ENCODE measurements at places on chromosomes 3 and 15.

GRCh38 chr15:66939451-66940023 is 125.9 kb upstream of the SMAD3 start:
- DNase-seq = no peak

DNA sequence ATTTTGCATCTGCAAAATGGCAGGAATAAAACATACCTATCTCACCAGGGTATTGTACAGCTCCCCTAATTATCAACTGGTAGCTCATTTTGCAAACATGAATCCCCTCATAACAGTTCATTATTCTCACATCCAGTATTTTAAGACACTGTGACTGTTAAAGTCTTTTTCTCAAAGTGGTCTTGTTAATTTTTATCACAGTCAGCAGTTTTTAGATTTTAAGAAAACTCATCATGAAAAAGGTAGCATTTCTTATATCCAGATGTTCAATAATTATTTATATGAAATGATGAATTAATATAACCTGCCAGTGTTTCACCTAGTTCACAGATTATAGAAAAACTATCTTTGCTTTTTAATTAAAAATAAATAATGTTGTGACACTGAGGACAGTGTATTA is 354.9 kb upstream of the ARL6 start:
- DNase-seq = no peak

GRCh38 chr3:111714305-111714704 is 119.2 kb upstream of the ZBED2 start:
- DNase-seq = peak; percentile 40

DNA sequence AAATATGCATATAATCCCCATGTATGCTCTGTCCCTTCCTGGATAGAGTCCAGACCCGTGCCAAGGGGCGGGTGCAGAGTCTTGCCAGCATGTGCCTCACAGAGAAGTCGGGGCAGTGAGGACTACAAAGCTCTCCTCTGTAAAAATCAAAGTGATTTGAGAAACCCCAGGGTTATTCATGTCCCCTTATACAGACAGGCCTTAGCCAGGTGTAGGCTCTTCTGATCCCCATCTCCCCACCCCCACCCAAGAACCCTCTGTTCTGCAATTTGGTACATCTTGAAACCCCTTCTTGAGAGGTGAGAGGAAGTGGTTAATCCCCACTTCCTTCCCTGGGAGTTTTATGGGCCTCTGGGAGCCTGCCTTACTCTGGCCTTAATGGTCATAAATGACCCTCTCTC is 24.7 kb downstream of the TRIM71 start:
- DNase-seq = no peak

DNA sequence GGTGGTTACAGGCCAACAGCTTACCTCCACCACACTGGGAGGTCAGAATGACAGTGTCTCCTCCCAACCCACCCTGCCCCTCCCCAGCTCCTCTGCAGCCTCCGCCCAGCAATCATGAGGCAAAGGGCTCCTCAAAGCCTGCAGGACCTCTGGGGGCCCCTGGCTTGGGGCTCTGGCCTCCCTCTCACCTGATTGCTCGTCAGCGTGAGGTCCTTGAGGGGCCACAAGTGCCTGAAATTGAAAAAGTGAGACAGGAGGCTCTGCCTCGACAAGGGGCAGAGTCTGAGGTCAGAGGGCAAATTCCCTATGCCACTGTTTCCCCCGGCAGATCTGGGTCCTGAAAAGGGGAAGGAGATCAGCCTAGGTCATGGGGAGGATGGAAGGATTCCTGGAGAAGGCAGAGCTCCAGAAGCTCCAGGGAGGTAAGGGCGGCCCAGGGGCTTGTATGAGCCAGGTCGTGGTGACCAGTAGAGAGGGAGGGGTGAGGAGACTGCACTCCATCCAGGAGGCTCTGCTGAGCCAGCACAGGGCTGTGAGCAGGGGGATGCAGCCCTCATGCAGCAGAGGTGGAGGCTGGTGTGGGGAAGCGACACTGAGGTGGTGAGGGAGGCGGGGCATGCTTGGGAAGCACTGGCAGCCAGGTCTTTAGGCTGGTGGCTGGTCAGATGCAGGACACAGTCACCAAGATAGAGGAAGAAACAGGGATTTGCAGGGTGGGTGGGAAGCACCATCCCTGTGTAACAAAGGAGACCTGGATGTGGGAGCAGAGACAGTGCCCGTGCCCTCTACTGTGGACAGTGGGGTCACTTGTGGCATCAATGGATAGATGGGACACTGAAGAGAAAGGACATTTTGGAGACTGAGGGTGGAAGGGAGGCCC is 20.1 kb downstream of the ALS2CL start:
- no peak for DNase-seq

DNA sequence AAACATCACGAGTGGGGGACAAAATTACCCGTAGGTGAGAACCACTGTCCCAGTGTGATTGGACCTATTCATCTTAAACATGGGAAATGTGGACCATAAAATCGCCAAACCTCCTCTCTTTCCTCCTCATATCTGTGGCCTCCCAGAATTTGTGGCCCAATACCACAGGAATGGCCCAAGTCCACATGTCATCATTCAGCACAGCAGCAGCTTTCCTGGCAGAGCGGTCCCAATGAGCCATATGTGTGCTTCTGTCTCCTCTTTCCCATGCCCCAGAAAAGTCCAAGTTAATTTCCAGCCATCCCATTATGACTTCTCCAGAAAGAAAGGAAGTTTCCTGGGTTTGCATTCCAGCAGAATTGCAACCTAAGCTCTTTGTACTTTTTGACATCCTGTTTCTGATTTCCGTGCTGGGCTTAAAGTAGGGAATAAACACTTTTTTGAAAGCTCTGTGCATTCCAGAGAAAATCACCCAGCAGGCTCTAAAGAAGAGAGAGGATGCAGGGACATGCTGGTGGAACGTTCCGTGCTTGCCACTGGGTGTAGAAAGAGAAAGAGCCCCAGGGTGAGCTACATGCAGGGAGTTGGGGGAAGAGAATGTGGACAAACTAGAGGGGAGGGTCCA is 259.4 kb upstream of the PROK2 start:
- DNase-seq = peak; percentile 36

GRCh38 chr15:27272427-27272826 is 301.4 kb downstream of the GABRG3 start:
- DNase-seq = no peak

- no peak for DNase-seq
These were observed 539.4 kb downstream of the IGSF11 start for GRCh38 chr3:118495206-118495605.

DNA sequence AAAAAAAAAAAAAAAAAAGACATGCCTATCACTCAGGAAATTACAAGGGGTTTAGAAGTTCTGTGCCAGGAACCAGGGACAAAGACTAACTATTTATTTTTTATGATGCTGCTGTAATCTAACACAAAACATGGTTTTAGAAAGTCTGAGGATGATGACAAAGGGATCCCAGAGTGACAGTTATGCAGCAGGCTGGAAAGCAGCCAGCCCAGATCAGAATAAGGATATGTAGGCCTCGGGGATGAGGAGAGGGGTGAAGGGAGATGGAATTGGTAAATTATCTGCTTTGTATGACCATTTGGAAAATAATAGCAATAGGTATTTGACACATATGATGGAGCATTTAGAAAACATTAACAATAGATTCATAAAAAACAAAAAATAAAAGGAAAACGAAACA is 34.1 kb upstream of the NMD3 start:
- DNase-seq = no peak

- DNase-seq = no peak
These were observed 101.0 kb downstream of the CADPS start for GRCh38 chr3:62774221-62774620.
